GM04504 (cell line): ENCODE measurements at places on chromosomes 13 and 19.

DNA sequence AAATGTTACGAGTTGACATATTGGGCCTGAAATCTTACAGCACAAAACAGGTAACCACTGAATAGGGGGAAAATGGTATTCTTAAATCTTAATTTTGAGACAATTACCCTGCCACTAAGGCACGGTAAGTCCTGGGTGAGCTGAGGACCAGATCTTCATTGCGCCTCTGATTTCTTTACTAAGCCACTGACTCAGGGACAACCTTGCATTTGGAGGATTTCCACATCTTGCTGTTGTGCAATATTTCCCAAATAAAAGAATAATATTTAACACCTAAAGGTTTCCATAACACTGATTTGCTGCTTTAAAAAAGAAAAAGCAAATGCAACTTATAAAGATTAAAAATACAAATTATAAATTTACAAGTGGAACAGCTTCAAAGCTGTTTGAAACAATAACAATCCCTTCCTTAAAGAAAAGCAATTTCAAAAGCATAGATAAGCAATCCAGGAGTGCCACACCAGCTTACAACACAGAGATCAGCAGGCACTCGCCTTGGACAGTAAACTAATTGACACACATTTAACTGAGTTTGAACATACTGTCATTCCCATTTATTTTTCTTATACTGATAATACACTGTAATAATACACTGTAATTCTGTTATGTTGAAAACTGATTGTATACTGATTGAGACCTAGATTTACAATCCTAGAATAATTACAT is 79.6 kb upstream of the DOCK9 start:
- no peak for DNase-seq

GRCh38 chr19:40610396-40611064 is 9.4 kb downstream of the LTBP4 start:
- no peak for DNase-seq

- no peak for DNase-seq
Observed at GRCh38 chr13:94705081-94706030, 7.0 kb downstream of the SOX21 start.

- DNase-seq, result no peak
Observed at GRCh38 chr13:105763851-105764250, 771.6 kb downstream of the EFNB2 start.

DNA sequence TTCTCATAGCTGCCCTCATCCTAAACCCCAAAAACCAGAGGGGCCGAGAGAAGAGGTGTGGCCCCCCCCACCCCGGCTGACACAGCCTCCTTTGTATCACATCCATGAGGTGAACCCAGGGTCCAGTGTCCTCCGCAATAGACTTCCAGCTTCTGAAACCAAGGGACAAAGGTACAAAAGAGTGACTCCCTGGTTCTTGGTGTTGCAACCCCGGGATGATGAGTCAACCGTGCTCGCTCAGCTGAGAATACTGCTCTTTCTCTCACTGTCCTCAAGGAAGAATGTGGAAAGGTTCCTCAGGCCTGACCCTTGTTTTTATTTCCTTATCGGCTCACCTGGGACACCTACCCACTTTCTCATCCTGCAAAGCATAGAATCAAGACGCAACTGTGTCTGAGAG is 5.5 kb downstream of the SLC15A1 start:
- DNase-seq, result no peak

GRCh38 chr19:48619692-48620585 is 633 bp downstream of the SPHK2 start:
- no peak for DNase-seq

- no peak for DNase-seq
Observed at GRCh38 chr13:58472483-58472882, 840.9 kb downstream of the PCDH17 start.

GRCh38 chr19:42196011-42197001 is 21.2 kb downstream of the DEDD2 start:
- no peak for DNase-seq
